ENCODE measurements at places on chromosomes 1 and 21.

DNA sequence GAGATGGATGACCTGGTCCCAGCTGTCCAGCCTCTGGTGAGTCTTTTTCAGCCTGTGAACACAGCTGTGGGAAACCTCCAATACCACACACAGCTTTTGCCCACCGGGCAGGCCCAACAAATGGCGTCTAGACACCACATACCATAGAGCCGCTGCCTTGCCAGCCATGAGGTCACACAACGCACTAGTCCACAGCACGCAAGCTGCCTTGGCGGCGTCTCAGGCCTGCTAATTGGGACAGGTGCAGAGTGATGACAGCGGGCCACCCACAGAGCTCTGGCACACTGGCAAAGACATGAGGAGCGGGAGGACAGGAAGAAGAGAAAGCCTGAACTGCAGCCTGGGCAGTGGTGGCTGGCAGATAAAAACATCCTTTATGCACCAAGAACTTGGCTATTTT, 125.5 kb downstream of the ADAMTS1 start:
- no peak for DNase-seq

DNA sequence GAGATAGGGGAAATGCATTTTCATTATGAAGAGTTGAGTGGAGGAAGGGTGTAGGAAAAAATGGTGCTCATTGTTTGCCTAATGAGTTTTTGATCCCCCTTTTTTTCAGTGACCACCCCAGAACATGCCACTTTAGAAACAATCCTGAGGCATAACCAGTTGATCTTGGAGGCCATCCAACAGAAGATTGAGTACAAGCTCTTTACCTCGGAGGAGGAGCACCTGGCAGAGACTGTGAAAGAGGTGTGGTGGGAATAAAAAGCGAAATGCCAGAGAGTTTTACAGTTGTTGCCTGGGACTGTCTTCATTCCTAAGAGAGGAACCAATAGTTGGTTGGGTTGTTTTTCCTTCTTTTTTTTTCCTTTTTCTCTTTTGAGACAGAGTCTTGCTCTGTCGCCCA, 54.3 kb upstream of the EPHA8 start:
- no peak for DNase-seq

DNA sequence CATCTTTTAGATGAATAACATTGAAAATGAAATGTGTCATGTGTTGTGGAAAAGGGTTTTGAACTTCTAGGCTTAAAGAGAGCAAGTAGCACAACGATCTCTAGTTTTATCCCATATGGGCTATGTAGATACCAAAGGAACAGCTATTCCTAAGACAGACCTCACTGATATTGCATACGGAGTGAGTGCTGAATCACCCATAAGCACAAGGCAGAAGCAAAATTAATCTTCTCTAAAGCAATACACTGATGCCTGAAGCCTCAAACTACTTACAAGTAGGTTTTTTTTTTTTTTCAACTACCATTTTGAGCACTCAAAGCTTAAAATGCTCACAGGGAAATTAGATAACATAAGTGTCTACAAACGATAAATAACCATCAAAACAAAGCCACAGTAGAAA, 5.0 kb upstream of the KMO start:
- no peak for DNase-seq

GRCh38 chr1:217881607-217882332, 250.6 kb downstream of the SPATA17 start:
- DNase-seq: no peak

GRCh38 chr1:110615548-110616130, 9.5 kb upstream of the KCNA2 start:
- DNase-seq: no peak

DNA sequence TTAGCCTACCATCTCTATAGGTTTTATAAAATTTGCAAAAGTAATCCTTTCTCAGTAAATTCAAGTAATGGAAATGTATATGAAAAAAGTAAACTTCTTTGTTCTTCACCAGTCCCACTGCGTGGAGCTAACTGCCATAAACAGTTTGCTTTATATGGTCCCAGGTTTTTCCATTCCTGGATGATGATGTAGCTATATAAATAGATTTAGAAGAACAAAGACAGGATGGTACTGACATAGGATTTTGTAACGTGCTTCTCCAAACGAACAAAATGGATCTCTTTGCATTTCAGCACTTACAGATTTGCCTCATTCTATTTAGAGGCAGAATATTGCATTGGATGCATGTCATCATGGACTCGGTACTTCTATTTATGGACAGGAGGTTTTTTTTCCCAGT, 57.3 kb downstream of the SMYD2 start:
- DNase-seq: no peak

GRCh38 chr1:32992489-32993323, 28.1 kb upstream of the RNF19B start:
- peak; percentile 85 for DNase-seq

- DNase-seq: no peak
Measured at GRCh38 chr1:171298696-171299095, 15.3 kb upstream of the FMO4 start.

DNA sequence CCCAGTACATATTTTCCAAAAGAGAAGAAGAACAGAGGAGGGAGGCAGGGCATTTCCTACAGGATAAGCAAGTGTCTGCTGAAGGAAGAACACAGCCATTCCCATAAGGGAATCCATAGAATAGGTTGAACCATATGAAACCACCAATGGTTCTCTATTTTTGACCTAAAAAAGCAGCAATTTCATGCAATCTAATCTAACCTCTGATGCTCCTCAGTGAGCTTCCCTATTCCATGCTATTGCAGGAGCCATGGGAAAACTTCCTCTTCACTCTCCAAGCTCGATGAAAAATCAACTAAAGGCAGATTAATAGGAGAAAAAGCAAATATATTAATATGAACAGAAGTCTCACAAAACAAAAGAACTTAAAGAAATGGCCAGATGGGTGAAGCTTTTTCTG, 50.5 kb downstream of the SIPA1L2 start:
- DNase-seq: no peak

- no peak for DNase-seq
Measured at GRCh38 chr21:45939521-45940045, 42.0 kb upstream of the COL6A1 start.

- DNase-seq: no peak
Measured at GRCh38 chr1:235450433-235450832, 53.8 kb downstream of the B3GALNT2 start.

DNA sequence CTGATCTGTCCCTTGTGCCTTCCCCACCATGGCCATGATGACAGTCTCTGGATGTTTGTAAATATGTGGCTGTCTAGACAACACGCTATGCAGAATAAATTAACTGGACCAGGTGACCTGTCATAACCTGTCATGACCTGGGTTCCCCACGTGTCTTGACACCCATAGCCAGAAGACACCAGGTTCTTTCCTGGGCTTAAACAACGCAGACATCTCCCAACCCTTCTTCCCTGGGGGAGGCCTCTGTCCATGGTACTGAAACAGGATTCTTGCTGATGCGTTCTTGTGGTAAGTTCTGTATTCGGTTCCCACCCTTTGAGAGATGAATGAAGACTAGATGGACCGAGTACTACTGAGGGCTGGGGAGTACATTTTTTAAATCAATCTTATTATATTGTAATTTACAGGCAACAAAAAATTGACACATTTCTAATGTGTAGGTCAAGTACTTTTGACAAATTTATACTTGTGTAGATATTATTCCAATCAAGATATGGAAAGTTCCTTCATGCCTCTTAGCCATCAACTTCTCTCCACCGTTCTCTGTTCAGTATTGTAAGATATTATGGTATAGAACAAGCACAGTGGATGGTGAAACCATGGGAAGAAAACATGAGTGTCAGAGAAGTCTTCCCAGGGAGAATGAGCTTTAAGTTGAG, 738.8 kb downstream of the PTPRU start:
- DNase-seq: no peak

DNA sequence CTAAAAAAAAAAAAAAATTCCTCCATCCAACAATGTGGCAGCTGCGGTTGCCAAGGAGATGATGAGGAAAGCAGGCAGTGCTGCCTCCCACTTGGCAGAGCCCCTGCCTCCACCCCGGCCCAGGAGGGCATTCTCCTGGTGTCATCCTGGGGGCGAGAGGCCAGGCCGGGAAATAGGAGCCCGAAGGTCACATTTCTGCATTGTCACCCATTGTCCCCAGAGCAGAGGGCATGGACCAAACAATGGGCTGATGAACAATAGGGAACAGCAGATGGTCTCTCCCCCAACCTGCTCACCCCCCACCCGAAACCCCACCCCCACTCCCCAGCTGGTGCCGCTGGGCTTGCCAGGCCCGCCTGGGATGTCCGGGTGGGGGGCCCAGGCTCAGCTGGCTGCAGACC, 37.3 kb downstream of the CAMK2N1 start:
- DNase-seq: no peak

- no peak for DNase-seq
Measured at GRCh38 chr1:30817077-30817438, 59.5 kb upstream of the LAPTM5 start.

- DNase-seq: peak; percentile 79
Measured at GRCh38 chr1:185559684-185560331, 174.4 kb upstream of the HMCN1 start.

DNA sequence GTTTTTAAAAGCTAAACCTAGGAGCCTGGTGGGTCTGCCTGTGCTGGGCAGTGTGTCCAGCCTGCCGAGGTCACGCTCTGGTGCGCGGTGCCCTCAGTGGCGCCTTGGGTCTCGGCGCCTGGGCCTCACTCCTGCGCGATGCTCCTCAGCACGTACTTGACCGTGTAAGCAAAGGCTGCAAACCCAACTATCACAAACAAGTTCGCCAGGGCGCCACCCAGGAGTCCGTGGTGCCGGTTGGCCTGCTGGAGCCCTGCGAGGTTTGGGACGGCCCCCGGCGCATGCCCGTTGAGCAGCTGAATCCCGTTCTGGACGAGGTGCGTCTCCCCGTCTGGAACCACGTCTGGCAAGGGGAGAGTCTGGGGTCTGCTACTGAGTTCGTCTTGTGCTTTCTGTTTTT, 8.6 kb upstream of the C1QTNF12 start:
- DNase-seq: no peak

DNA sequence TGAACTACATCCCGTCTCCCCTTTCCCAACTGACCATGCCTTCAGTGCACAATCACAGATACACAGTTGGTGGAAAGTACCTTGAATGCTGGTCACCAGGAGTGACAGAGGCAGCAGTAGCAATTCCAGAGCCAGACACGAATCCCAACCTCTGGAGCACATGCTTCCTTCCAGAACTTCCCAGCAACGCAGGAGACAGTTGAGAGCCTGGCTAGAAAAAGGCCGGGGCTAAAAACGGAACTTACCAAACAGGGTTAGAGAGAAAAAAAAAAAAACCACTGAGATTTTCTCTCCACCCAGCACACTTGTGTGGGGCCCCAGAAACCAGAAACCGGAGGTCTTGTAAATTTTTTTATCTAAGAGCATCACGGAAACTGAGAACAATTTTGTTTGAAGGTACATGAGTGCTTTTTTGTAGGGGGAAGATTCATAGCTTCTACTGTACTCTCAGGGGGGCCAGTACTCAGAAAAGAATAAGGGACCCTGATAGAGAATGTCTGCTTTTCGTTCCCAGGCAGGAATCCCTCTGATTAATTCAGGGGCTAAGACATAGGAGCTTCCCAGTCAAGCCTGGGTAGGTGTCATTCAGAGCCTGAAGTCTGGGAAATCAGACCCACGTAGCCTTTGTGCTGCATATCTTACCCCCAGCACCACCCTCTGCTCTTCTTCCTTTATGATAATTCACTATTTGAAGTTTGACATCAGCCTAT, at the start of gene CD48:
Gene CD48 (minus strand): TSS at position 221 of the 710 bp plus-strand sequence. CDS start 59 bp downstream, at position 162.
- DNase-seq: no peak

- peak; percentile 45 for DNase-seq
Measured at GRCh38 chr21:34029743-34030528, 43.4 kb upstream of the MRPS6 start.

GRCh38 chr1:152189657-152190442, 30.8 kb upstream of the RPTN start:
- peak; percentile 37 for DNase-seq

GRCh38 chr21:28298251-28298672, 694.4 kb downstream of the LTN1 start:
- no peak for DNase-seq

DNA sequence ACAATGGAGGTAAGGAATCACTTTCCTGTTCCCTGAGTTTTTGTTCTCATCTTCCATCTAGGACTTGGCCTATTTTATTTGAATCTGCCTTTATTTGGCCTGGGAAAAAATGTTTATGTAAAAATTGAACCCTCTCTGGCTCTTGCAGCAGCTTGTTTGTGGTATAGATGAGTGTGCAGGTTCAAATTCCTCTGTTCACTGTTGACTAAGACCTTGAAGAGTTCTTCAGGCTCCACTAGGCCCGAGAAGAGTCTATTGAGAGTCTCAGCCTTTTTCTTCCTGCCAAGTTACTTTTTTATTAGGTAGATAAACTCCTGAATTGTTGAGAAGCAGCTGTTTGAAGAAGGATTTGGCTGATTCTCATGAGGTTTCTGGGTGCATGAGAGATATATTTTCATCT, 248.8 kb upstream of the ADGRL2 start:
- DNase-seq: no peak

DNA sequence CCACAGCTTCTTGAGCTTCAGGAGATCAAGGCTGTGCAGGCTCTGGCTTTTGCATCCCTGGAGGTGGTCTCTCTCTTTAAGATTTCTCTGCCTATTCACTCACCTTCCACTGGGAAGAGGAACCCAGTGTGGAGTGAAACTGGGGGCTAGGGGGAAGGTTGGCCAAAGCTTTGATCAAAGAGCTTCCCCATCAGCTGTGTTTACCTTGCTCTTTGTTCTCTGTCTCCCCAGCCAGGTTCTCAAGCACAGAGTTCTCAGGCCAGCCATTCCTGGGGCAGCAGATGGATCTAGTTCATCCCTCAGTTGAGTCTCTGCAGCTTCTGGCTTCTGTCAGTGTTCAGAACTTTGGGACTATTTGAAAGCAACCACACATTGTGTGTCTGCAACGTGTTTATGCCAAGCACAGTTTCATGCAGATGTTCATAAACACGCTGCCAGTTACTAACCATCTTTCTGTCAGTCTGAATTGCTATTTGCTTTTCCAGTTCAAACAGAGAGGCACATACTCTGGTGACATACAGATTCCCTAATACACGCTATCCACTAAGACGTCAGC, 17.2 kb upstream of the MRPS14 start:
- no peak for DNase-seq

GRCh38 chr1:247118946-247119446, 14.8 kb upstream of the ZNF669 start:
- peak; percentile 54 for DNase-seq

DNA sequence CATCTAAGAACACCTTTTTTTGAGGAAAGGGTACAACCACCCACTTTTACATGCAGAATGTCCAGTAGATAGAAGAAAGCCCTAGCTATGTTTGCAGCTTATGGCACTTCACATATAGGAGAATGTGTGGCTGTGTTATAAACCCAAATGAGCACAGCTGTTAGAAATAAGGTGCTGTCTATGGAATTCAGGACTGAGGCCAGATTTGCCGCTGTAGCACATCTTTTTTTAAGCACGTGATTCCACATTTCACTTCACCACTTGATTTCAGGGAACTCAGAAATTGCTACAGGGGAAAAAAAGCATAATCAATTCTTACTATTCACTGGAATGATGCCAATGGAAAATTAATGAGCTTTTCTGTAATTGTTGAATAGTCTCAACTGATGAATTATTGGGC, 147.2 kb upstream of the ADAMTS5 start:
- DNase-seq: no peak

- no peak for DNase-seq
Measured at GRCh38 chr1:53694718-53695091, 44.3 kb downstream of the GLIS1 start.

Measured in stimulated activated effector memory CD8-positive, alpha-beta T cell treated with anti-CD3 and anti-CD28 coated beads, Interleukin-12 subunit alpha, Interleukin-12 subunit beta, amount 100 ng/mL, for 72 hours (primary cell).